ENCODE measurements at places on chromosomes 16 and 17.

GRCh38 chr16:62760398-62760797, 724.2 kb upstream of the CDH8 start:
- DNase-seq = no peak

DNA sequence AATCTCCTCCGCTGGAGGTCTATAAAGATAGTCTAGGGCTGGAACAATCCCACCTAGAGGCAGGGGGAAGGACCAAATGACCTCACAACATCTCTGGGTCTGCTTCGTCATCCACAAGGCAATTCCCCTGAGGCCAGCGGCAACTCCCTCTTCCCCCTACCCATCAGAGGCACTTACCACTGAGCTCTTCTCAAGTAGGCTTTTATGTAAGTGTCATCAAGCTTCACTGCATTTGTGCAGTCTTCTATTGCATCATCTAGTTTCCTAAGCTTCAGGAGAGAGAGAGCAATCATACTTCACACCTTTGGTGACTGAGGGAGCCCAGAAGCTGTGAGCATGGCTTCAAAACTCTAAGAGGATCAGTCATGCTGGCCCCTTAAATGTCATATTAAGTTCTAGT, 21.0 kb downstream of the CNP start:
- no peak for DNase-seq

- DNase-seq = no peak
Measured at GRCh38 chr17:35766903-35767510, 6.3 kb downstream of the C17orf50 start.

DNA sequence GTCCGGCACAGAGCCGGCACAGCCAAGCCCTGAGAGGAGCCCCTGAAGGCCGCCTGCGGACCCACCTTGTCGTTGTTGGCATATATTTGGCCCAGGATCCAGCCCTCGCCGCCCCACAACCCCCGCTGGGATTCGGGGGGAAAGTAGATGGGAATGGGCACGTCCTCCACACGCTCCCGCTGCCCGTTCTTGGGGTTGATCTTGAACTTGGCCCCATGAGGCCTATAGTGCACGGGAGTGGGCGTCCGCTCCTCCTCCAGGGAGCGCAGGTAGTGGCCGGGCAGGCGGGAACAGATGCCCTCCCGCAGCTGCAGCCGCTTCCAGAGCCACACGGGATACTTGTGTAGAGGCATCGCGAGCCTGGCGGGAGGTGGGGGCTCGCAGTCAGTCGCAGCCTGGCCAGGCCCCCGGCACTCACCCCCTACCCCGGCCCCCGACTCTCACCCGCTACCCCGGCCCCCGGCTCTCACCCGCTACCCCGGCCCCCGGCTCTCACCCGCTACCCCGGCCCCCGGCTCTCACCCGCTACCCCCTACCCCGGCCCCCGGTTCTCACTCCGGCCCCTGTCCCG, 387 bp downstream of the MRPL28 start:
- DNase-seq = no peak

DNA sequence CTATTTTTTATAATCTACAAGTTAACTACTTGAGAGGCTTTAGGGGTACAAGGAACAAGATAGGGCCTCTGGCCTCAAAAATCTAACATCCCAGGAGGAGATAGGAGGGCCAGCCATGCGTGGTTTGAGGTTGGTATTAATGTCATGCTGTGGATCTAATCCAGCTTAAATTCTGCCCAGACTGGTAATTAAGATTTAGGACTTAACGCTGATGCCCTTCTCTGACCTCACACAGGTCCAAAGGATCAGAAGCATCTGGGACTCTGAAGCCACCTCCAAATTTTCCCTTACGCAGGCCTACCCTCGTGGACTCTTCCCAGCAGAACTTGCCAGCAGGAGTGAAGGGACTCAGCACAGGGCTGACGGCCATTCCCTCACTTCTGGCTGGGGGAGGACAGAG, 15.1 kb downstream of the SLC6A4 start:
- DNase-seq = no peak

GRCh38 chr17:45753645-45754225, 30.4 kb upstream of the CRHR1 start:
- no peak for DNase-seq

DNA sequence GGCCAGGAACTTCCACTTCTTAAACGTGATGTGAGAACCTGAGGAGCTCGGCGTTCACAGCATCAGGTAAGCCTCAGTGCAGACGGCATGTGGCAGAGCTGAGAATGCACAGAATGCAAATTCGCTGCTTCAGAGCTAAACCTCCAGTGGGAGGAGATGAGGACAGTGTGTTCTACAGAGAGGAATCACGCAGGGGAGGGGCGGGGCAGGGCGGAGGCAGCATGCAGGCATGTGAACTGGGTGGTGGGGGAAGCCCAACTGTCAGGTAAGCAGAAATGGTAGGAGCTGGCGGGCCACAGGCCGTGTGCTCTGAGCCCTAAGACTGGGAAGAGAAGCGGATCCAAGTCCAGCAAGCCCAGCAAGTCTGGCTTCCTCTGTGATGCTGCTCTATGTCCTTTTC, 94.7 kb downstream of the ZNF778 start:
- no peak for DNase-seq

DNA sequence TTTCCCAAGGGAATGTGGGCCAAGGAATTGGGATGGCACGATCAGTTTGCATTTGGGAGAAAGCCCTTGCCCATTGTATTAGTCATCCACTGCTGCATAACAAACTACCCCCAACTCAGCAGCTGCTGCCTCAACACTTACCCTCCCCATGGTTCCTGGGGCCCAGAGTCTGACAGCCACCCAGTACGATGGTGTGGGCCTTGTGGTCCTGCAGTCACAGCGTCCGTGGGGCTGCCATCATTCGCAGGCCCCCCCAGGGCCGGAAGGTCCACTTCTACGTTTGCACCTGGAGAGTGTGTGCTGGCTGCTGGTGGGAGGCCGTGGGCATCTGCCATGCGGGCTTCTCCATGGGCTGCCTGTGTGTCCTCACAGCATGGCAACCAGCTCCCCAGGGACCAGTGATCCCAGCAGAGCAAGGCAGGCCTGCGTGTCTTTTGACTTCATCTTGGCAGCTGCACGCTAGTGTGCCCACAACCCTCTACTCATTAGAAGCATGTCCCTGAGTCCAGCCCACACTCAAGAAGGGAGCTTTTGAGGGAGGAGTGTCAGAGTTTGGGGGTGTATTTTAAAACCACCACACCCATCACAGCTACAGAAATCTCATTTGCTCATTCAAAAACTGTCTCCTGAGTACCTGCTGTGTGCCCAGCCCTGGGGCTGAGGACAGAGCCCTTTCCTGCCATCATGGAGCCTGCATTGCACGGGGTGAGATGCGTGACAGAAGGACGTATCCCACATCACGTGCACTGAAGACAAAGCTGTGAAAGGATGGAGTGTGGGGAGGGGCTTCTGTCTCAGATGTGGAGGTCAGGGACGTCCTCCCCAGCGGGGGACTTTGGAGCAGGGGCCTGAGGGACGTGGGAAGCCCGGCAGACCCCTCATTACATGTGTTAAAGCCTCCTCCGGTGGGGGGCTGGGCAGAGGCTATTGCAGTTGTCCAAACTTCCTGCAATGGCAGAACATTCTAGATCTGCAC, 185.0 kb upstream of the ZNF469 start:
- no peak for DNase-seq

GRCh38 chr16:556474-557173, 3.6 kb upstream of the PRR35 start:
- DNase-seq = no peak

DNA sequence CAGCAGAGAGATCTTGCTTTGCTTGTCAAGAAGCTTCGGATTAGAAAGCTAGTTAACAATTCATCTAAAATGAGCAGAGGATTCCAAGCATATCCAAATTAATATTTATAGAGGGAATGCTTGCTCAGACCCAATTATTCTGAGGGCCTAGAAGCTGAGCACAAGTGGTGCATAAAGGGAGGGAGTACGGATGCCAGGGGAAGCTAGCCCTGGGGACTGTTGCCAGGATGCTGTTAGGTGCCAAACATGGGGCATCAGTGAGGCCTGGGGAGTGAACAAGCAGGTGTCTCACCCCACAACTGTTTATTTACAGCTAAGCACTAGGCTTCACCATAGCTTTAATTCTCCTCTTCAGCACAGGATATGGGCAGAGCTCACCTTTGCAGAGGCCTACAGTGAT, 684.1 kb upstream of the C16orf82 start:
- DNase-seq = no peak

DNA sequence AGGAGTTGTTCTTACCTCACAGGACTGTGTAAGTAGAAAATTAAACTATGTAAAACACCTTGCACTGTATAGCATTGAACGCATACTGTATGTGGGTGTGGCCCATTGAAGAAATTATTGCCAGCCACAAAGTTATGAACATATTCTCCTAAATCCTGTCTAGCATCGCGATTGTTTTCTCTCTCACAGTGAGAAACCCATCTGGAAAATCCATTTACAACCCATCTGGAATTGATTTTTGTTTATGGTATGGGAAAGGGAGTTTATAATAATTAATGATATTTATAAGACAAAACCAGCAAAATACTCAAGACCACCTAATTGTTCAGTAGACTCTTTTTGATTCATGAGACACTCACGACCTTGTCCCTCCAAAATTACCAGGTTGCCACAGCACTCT, 22.1 kb upstream of the MON1B start:
- DNase-seq = no peak

- DNase-seq = no peak
Measured at GRCh38 chr17:60065867-60066266, 12.9 kb downstream of the HEATR6 start.

GRCh38 chr16:63230421-63231040, 1194.3 kb upstream of the CDH8 start:
- DNase-seq = no peak

DNA sequence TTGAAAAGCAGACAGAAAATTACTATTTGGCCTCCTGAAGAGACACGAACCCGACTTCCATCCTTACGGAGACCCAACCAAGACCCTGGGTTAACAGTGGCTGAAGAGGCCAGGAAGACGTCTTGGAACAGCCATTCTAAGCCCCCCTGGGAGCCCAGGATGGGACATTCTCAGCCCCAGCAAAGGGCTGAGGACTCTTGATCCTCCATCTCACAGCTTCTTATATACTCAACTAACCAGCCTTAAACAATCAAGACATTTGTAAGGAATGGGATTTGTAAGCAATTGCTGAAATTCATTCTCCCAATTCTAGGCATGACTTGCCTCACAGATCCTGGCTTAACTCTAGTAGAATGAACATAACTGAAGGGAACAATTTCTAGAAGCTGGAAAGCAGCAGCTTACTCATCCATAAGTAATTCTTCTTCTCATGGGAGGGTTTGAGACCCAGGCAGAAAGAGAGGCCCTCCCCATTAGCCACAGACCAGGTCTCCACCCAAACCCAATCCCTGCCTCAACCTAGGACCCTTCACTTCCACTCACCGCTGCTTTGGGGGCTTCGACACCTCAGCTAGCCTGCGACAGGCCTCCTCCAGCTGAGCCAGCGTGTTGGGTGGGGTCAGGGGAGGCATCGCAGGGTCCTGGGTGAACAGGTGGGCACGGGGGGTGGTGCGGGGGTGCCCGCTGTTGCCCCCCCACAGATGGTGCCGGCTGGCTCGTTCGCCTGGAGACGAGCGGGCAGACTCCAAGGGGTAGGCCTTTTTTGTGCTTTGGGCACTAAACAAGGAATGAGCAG, 25.5 kb downstream of the AXIN2 start:
- DNase-seq = no peak

- no peak for DNase-seq
Measured at GRCh38 chr17:10428781-10429180, 7.0 kb upstream of the MYH8 start.

GRCh38 chr16:68486502-68487202, 38.3 kb upstream of the SMPD3 start:
- no peak for DNase-seq

GRCh38 chr16:69520413-69520799, 45.4 kb upstream of the NFAT5 start:
- no peak for DNase-seq

GRCh38 chr16:54282928-54283724, 3.5 kb downstream of the IRX3 start:
- DNase-seq = no peak

- DNase-seq = no peak
Measured at GRCh38 chr16:80390871-80391489, 149.8 kb upstream of the DYNLRB2 start.

- no peak for DNase-seq
Measured at GRCh38 chr16:51431517-51432241, 280.6 kb upstream of the SALL1 start.

DNA sequence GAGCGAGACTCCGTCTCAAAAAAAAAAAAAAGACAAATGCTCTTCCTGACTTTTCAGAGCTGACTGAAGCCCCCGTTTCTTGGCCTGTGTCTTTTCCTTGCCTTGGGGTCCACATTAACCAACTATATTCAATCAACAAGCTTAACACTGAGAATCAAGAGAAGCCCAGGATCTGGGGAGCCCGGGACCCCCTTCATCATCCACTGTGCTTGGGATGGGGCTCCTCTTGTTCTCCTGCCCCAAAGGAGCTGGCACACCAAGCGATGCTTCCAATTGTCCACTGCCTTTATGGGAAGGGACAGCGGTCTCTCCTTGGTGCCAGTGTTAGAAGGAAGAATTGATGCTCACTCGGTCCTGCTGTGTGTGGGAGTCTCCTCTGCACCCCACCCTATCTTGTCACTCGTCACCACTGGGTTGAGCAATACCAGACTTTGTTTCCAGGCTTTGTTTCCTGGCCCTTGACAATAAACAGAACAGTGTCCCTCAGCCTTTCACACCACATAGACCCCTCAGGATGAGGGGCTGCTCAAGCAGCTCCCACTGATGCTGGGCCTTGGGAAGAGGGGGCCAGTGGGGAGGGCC, 146.7 kb downstream of the KCNJ12 start:
- DNase-seq = no peak

- DNase-seq = no peak
Measured at GRCh38 chr16:29860218-29860617, 2.8 kb downstream of the CDIPT start.

GRCh38 chr17:21304091-21304490, 19.6 kb downstream of the MAP2K3 start:
- no peak for DNase-seq

GRCh38 chr17:64097196-64097936, 32.6 kb downstream of the ERN1 start:
- DNase-seq = no peak

Data from thoracic aorta (tissue), 2 donors.